ENCODE measurements at places on chromosomes 16 and 17.

DNA sequence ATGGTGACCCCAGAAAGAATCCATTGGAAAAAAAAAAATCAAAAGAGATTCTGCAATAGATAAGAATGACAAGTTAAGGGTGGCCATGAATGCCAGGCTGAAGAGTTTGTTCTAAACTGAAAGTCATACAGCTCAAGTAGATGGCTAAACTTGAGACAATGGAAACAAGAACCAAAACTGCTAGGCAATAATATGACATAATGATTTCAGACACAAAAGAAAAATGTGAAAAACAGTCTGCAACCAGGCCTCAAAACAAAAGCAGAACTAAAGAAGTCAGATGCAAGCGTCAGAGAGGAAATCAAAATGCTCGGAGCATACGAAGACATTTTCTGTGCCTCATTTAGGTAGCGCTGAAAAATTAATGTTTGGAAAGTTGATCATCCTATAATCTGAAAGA is 54.4 kb upstream of the YPEL2 start:
- DNase-seq, result no peak

- no peak for DNase-seq
These were observed 23.6 kb upstream of the ENPP7 start for GRCh38 chr17:79706931-79707850.

GRCh38 chr16:35731341-35732040 is 2272.1 kb downstream of the TP53TG3F start:
- DNase-seq, result no peak

DNA sequence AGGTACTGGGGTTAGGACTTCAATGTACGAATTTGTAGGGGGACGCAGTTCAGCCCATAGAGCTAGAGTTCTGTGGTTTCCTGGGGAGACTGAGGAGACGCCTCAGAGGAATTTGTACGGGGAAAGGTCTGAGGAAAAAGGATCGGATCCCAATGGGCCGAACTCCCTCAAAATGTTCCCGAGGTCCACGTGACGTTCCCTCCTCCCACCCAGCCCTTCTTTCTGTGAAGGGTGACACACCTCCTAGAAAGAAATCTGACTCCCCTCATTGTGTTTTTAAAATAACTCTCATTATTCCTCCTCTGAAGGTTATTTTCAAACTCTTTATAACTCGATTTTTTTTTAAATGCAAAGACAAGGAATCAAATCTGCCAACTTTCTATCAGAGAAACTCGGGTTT is 8.6 kb downstream of the RGS9 start:
- DNase-seq, result no peak

GRCh38 chr17:7308625-7309433 is 1.4 kb downstream of the EIF5A start:
- DNase-seq, result peak; percentile 75

DNA sequence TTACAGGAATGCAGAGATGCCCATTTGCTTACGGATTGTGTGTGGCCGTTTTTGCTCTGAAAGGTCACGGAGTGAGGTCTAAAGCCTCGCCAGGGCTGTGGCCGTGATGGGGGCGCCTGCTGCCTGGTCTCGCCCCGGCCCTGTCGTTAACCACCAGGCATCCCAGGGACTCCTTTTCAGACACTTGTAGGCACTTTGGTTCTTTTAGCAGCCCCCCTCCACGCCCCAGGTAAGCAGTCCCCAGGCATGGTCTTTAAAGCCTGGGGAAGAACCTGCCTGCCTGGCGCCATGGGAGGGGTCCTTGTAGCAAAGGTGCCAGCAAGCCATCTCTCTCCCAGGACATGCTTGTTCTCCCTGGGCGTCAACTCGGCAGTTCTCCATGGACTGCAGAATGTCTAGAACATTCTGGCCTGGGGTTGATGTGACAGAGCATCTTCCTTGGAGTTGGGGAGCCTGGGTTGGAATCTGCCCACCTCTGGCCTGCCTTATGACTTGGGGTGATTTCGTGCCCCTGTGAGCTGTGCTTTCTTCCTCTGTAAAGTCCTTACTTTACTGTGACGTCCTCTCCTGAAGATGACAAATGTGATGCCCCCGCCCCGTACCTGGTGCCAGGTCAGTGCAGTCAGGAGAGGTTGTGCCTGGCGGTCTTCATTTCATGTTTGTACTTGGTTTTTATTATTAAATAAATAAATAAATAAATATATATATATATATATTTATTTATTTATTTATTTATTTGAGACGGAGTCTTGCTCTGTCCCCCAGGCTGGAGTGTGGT is 5.4 kb downstream of the KCTD5 start:
- DNase-seq, result no peak

GRCh38 chr17:81412490-81413093 is 17.3 kb downstream of the BAHCC1 start:
- peak; percentile 34 for DNase-seq

GRCh38 chr17:38681096-38681495 is 6.3 kb upstream of the EPOP start:
- no peak for DNase-seq

GRCh38 chr16:85136702-85137322 is 24.5 kb upstream of the CIBAR2 start:
- DNase-seq, result no peak

DNA sequence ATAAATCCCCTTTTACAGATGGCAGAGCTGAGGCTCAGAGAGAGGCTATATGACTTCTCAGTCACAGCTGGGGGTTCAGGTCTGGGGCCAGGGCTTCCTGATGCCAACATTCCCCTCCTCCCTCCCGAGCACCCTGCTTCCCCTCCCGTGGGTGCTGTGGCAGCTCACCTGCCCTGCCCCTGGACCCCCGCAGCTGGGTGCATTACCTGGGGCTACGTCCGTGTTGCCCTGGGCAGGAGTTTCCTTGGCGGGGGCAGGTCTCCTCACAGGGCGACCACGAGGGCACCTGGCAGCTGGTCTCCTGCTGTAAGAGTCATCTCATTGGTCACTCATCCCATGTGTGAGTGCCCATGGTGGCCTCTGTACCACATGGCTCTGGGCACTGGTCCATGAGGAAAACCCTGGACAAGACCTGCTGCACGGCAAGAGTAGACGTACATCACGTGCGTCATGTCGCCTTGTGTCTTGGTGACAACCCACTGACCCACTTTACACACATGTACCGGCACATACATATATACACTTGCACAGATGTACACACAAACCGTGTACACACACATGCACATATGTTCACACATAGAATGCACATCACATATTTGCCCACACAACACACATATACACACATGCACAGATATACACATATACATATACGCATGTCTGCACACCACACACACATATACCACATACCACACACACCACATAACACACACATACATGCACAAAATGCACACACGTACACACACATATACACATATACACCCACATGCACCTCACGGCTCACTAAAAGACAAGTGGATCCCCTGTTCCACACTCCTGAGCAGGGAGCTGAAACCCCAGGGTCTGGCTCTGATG is 134.0 kb downstream of the FOXL1 start:
- no peak for DNase-seq

DNA sequence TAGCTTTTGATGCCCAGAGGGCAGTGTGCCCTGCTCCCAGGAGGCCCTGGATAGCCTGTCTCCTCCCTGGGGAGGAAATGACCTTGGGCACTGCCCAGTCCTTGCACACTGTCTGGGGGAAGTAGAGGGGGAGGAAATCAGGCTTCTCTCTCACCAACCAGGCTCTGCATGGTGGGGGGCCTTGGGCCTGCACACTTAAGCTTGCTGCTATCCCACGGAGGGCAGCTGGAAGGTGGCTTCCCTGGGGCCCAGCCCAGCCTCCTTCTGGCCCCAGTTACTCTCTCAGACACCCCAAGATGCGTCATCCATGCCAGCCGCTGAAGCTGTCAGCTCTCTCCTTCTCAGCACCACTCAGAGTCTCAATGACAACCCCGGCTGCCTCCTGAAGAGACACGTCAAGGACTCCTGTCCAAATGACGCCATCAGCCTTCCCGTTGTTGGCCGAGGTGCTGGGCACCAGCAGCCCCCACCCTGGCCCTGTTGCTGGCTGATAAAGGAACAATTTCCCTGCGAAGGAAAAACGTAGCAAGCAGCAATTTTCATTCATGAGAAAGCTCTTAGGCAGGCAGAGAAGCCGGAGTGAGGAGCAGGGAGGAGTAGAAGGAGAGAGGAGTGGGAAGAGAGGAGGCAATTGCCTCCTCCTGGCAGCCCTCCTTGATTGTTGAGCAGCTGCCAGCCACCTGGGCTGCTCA is 95.5 kb downstream of the SDK2 start:
- DNase-seq, result no peak

- DNase-seq, result no peak
These were observed 3.4 kb downstream of the NARF start for GRCh38 chr17:82461827-82462524.

DNA sequence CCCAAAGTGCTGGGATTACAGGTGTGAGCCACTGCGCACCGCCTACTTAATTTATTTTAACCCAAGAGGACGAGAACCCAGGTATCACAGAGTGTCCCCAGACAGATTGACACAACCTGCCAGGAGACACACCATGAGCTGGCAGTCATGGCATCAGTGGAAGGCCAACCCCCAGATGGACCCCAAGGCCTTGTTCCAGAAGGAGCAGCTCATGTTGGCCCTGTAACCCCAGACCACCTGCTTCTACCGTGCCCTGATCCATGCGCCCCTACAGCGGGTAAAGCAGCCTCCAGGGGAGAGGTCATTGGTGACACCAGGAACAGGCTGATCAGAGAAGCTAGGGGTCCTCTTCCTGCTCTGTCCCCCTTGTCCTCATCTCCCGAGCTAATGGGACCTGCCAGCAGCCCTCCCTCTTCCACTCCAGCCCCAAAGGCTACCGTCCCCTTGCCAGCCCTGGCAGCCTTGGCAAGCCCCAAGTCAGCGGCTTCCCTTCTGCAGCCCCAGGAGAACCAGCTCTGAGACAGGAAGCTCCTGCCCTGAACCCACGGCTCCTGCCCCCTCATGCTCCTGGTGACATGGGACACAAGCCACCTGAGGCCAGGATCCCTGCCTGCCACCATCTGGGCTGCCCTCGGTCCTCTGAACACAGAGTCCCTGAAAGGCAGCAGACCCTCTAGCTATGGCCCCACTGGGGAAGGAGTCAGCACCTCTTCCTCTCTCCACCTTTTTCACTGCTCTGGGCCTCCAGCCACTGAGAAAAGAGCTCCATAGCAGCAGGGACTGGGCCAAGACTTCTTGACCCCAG is 6.3 kb downstream of the SULT1A1 start:
- no peak for DNase-seq

DNA sequence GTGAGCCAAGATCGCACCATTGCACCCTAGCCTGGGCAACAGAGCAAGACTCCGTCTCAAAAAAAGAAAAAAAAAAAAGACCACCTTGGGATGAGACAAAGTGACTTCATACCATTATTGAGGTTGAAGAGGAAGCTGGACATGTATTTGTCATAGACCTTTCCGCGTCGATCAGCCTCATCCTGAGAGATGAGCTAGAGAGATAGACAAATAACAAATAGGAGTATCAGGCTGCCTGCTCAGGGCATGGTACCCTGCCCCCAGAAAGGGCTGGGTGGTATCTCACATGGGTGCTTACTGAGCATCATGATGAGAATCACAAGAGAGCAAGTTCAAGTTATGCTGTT is 22.1 kb downstream of the CNTNAP1 start:
- no peak for DNase-seq

- no peak for DNase-seq
These were observed 198.1 kb upstream of the CPHXL start for GRCh38 chr16:75924397-75924796.

DNA sequence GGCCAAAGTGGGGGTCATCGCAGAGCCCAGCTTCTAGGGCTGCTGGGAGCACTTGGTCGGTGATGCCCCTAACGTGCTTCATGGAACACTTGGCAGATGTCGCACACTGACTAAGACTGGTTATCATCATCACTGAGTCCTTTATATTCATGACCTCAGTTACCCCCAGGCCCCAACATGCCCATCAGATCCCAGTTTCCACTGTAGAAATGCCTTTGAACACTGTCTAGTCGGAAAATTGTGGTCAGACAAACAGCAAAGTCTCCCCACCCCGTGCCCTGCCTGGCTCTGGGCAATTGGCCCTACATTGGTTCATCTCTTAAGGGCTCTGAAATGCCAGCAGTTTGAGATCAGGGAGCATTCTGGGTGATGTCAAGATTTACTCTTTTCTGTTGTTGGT is 51.3 kb downstream of the NKD1 start:
- DNase-seq, result no peak

- DNase-seq, result no peak
These were observed 11.1 kb downstream of the FLCN start for GRCh38 chr17:17225901-17226300.

- DNase-seq, result no peak
These were observed 805 bp downstream of the HNF1B start for GRCh38 chr17:37743875-37744632.

GRCh38 chr17:16940116-16940881 is 31.6 kb downstream of the TNFRSF13B start:
- no peak for DNase-seq

DNA sequence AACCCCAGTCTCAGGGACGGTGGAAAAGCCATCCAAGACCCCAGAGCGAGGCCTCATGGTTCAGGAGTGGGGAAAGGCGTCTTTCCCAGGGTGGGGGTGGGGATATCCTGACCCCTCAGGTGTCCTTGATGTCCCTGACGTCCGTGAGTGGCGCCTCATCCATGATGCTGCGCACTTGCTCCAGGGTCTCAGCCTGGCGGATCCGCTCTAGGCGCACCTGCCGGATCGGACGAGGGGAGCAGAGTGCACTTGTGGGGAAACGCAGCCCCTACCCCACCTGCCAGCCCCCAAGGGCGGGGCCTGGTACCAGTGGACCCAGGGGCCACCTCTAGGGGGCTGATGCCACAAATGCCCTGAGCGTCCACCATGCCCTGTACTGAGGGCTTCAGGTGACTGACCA is 20.2 kb downstream of the RABEP2 start:
- DNase-seq, result no peak

GRCh38 chr17:34511265-34511664 is 68.1 kb upstream of the TMEM132E start:
- DNase-seq, result no peak

- no peak for DNase-seq
These were observed 20.2 kb downstream of the ABR start for GRCh38 chr17:1159431-1160180.

GRCh38 chr17:5661491-5662125 is 77.3 kb upstream of the NLRP1 start:
- DNase-seq, result no peak

DNA sequence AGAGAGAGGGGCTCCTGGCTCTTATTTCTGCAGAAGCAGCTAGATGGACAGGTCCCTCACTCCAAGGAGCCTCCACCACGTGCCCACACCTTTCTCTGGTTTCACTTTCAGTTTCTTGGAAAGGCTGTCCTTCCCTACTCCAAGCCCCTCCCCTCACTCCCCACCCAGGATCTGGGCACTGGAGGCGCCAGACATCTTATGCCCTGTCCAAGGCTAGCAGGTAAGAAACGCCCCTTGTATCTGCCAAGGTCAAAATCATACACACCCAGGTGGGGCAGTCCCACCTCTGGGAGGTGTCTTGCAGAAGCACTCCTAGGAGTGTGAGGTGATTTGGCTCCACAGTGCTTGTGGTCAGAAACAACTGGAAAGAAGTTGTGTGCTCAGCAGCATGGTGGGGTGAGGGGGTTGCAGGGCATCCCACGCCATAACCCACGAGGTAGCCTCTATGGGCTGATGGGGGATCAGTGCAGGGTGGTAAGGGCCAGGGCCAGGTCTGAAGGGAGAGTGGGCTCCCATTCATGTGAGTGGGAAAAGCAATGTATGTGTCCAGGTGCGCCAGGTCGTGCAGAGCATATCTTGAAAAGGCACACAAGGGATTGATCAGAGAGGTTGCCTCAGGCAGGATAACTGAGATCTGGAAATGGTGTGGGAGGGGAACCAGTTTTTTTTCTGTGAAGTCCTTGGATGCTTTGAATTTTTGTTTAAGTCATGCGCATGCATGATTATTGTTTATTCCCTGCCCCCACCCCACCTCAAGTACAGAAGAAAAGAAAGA is 31.8 kb upstream of the PRM1 start:
- no peak for DNase-seq

Data from activated T-helper 1 cell treated with Interleukin-2 at 50 U/mL for 16 hours (primary cell).